ENCODE measurements at places on chromosomes 13 and 19. TPM values are rescaled to one million over a fixed set of nuclear protein-coding genes. Genes with fewer than 3 reads are reported as not detected.

The PPP5C gene
- total RNA-seq: 71.6 TPM

DNA sequence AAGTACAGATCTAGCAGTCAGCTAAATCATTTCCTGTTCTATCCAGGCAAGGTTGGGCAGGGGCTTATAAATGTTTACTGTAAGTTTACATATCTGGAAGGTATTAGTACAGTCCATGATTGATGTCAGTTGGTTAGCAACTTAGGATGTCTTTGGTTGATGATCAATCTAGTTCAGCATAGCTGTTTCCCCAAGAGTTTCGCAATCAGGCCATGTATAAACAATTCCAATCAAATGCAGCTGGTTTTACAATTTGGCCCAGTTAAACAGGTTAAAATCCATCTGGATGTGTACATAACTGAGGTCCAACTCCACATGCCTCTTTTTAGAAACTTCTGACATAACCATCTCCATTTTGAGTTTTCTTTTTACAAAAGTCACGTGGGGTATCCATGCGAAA, 6.9 kb downstream of the ZNF221 start:
- DNase-seq: no peak

The SOX1 gene
- 0.19 TPM for total RNA-seq

- DNase-seq: peak; percentile 84
Measured at GRCh38 chr13:87671031-87671752, at the start of gene SLITRK5. Gene SLITRK5, plus strand, starts transcription at chr13:87671371. Its CDS starts 4,018 bp downstream, at chr13:87675389.

GRCh38 chr19:45953676-45954075, 20.0 kb downstream of the NOVA2 start:
- no peak for DNase-seq

- no peak for DNase-seq
Measured at GRCh38 chr13:34583181-34583580, 358.9 kb upstream of the NBEA start.

DNA sequence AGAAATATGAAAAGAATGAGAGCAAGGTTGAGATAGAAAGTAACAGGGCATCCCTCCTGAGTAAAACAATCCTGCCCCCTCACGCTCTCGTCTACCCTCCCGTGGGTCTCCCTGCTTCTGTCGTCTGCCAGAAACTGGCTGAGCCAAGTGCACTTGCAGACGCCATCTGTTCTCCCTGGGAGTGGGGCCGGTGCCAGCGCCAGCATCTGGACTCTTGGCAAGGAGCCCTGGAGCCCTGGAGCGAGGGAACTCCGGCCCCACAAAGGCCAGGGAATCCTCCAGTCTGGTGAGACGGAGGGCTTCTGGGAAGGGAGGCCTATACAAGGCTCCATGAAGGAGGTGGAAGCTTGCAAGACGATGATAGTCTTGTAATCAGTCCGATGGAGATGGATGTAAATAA, 2.3 kb upstream of the TMEM91 start:
- peak; percentile 81 for DNase-seq

The PPP1R37 gene
- 31.7 TPM for total RNA-seq

Measured in mucosa of descending colon (tissue), 3 donors.